T-helper 2 cell treated with Interferon-gamma antibody and Interleukin-4, amounts not matched to agents 100 ng/mL and 5 ng/mL, for 36 hours (primary cell): ENCODE measurements at places on chromosomes 1 and 21. TPM values are rescaled to one million over a fixed set of nuclear protein-coding genes. Genes with fewer than 3 reads are reported as not detected.

PADI3 gene
- total RNA-seq = not detected in 2 replicates

DAB1 gene
- total RNA-seq = 2.9 and 3.5 TPM in 2 replicates

LHX8 gene
- not detected in 2 replicates for total RNA-seq

HOOK1 gene
- total RNA-seq = 1.9 and 2.2 TPM in 2 replicates

TSTD1 gene
- total RNA-seq = 44.5 and 52.1 TPM in 2 replicates

REN gene
- not detected in 2 replicates for total RNA-seq

KCNA3 gene
- total RNA-seq = 56.0 and 57.4 TPM in 2 replicates

GRIK1 gene
- total RNA-seq = not detected in 2 replicates

SELP gene
- 0.18 and 0.52 TPM in 2 replicates for total RNA-seq

KCNN3 gene
- total RNA-seq = 0.07 and 0.09 TPM in 2 replicates

NECTIN4 gene
- total RNA-seq = 0.05 and 0.18 TPM in 2 replicates

RNF2 gene
- 19.0 and 20.3 TPM in 2 replicates for total RNA-seq

CCDC30 gene
- 1.7 and 2.2 TPM in 2 replicates for total RNA-seq
